Activated CD4-positive, alpha-beta T cell treated with anti-CD3 and anti-CD28 coated beads, Interleukin-10, Interleukin-2, amounts not matched to agents 100 ng/mL and 50 ng/mL, durations not matched to agents 16 hours and 8 hours (primary cell): ENCODE measurements at places on chromosomes 3 and 15.

DNA sequence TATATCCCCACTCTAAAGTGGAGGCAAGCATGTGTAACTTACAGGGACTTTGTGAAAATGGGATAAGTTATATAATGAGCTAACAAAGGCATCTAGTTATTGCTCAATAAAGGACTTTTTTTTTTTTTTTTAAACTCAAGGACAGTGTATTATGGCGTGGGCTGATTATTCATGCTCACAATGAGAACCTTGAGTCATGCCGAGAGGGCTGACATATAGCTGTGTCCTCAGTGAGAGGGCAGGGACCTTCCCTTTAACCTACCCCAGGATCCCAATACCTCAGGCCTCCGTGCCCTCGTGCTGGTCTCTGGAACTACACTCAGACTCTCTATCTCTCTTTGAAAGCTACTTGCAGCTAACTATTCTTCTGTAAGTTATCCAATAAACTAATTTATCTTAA is 319.9 kb upstream of the ICE2 start:
- DNase-seq: peak; percentile 79

DNA sequence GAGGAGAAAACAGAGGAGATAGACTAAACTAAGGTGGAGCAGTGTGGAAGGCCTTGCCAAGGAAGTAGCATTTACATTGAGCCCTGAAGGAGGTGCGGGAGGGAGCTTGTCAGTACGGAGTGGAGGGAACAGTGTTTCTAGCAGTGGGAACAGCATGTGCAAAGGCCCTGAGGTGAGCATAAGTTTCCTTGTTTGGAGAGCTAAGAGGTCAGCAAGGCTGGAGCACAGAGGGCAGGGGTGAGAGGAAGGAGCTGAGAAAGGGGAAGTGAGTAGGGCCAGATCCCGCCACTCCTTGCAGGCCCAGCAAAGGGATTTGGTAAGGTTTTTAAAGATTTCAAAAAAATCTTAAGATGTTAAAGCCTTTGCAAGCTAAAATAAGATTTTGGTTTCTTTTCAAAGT is 70.1 kb downstream of the HMCES start:
- no peak for DNase-seq

DNA sequence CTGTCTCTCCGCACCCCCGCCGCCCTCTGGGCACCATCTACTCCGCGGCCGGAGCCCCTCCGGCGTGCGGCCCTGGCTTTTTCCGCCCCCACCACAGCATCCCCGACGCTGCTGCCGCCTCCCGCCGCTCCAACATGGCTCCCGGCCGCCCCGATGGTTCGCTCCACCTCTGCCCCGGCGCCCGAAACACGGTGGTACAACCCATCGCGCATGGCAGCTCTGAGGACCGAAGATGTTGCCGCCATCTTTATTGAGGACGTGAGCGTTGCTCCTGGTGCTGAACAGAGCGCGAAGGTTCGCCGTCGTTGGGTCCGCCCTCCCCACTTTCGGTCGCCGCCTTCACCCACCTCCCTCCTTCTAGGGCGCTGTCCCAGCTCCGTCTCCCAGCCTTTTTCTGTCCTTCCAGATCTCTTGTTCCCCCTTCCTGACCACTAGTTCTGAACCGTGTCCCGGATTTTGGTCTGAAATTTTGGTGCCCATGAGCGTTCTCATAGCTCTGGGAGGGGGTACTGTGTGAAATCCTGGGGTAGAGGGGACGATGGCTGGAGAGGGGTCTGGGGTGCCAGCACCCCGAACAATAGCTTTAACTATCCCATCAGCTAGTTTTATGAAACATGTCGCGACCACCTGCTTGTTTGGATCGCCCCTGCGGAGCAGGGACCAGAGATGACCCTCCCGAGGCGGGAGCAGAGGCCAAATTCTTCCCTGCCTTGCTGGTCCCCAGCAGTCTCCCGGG is at the start of gene CELSR3:
Gene CELSR3 (minus strand): TSS at position 134 of the 736 bp plus-strand sequence. CDS start 252 bp downstream, outside the sequence.
- peak; percentile 91 for DNase-seq

DNA sequence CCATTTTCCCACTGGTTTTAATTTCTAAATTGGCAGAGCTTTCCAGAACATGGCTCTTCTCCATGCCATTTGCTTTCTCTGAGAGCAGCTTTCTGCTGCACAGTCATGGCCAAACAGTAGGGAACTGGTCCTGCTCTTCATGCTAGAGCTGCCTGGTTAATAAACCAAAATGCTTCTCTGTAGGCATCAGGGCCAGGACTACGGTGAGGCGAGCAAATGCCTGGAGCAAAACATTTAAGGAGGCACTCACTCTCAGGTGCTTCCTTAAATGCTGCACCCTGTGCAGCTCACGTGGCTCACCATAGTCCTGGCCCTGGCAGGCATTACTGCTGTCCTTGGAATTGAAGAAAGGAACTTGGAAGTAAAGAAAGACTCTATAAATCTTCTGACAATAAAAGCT is 48.5 kb upstream of the PPP2R3A start:
- DNase-seq: no peak

GRCh38 chr3:141039589-141039988 is 11.6 kb upstream of the SPSB4 start:
- no peak for DNase-seq

GRCh38 chr3:23319366-23320312 is 116.5 kb downstream of the UBE2E2 start:
- DNase-seq: peak; percentile 1

DNA sequence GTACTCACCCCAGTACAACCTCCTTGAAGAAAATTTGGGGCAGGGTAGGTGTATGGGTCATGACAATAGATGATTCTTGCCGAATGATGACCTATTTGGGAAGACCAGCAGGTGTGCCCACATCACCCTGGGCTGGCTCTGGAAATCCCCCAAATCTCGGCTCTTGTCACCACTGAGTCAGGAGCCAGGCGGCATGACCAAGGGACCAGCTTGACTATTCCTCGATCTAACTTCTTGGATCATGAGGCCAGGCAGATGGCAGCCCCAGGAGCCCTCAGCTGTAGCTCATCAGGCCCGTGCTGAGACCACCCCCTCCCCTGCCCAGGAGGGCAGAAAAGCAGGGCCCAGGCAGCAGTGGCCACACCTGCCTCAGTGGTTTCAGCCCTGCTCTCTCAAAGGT is 9.2 kb upstream of the MUC4 start:
- no peak for DNase-seq

DNA sequence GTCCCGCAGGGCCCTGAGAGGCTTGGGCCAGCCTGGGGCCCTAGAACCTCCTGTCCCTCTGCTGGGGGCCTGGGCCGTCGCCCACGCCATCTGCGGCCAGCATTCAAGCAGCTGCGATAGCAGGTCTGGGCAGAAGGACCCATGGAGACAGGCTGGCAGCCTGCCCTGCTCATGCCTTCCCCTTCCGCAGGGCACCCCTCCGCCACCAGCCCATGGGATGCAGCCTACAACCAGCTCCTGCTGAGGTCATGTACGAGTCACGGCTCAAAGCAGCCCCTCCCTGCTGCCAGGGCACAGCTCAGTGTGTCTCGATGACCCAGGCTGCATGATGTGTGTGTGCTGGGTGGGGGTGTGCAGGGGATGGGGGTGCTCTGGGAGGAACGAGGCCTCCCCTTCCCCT is 27.8 kb downstream of the DUSP7 start:
- no peak for DNase-seq

GRCh38 chr3:147372525-147373027 is 33.8 kb downstream of the ZIC4 start:
- no peak for DNase-seq

- DNase-seq: no peak
These were observed 10.4 kb upstream of the NR2F2 start for GRCh38 chr15:96320107-96320506.

DNA sequence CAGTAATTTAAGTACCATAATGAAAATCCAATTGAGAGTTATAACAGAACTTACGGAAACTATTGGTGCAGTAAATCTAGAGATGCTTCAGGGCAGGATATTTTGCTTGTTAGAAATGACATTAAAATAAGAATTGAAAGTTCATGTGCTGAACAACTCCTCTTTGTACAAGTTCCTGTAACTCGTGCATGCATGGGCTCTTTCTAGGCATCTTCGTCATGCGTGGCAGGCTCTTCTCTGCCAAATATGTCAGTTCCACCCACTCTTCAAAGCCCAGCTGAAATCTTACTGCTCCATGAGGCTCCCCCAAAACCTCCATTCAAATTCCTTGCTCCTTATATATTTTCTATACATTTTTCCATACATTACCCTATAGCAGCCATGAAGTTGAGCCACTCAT is 48.7 kb downstream of the FBN1 start:
- no peak for DNase-seq

GRCh38 chr3:105774444-105775180 is 94.2 kb downstream of the CBLB start:
- peak; percentile 71 for DNase-seq

- DNase-seq: no peak
These were observed 4.1 kb downstream of the GAP43 start for GRCh38 chr3:115627180-115628074.

DNA sequence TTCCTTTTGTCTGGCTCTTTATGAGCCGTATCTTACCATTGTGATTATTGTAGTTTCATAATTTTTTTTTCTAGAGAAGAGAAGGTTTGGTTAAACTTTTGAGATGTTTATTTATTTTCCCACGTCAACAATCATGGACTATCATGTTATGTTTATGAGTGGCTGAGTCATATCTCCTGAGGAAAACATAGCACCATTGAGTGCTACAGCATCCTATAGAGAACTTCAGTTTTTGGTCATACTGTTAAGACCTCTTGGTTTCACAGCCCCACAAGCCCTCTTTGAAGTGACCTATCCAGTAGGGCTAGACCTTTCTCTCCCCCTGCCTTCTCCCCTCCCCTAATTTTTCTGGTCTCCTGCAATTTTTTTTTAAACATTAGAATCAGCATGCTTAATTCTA is 20.8 kb downstream of the PIK3CA start:
- no peak for DNase-seq

- no peak for DNase-seq
These were observed 179.8 kb downstream of the SLCO3A1 start for GRCh38 chr15:92033314-92033713.

GRCh38 chr3:78086150-78086549 is 1046.3 kb downstream of the ROBO2 start:
- DNase-seq: no peak

GRCh38 chr15:95647531-95648277 is 682.8 kb upstream of the NR2F2 start:
- no peak for DNase-seq

DNA sequence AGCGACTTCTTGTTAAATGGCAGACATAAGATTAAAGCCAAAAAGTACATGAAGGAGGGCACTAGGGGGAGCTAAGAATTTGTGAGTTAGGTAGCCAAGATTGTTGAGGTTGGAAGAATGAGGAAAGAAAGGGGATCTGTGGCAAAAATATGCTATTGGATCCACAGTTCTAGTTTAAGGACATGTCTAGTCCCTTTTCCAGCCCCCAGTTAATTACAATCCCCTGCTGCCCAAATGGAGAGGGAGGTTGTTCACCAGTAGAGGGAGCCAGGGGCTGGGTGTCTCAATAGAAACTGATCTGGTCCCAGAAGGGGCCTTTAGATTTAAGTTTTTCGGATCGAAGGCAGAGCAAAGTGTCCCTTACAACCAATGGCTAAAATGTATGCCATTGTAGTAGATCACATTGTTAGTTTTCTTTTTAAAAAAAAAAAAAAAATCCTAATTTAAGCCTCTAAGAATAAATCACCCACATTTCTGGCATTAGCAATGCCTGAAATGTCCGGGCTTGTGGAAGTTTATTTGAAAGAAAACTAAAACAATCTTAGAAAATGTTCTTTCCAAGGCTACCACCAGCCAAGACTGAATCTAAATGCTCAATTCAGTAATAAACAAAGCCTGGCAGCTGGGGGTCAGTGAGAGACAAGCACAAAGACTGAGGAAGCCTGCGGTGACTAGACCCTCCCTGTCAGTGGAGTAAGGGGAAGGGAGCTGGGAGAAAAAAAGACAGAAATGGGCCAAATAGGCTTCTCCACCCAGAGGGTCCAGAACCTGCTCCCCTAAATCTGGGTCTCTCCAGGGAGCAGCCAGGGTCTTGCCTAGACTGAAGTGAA is 7.1 kb downstream of the COL8A1 start:
- DNase-seq: peak; percentile 12
